Central memory CD8-positive, alpha-beta T cell (primary cell): ENCODE measurements at places on chromosomes 7 and 10.

- DNase-seq: no peak
These were observed 2.3 kb downstream of the DDIT4 start for GRCh38 chr10:72276013-72276387.

DNA sequence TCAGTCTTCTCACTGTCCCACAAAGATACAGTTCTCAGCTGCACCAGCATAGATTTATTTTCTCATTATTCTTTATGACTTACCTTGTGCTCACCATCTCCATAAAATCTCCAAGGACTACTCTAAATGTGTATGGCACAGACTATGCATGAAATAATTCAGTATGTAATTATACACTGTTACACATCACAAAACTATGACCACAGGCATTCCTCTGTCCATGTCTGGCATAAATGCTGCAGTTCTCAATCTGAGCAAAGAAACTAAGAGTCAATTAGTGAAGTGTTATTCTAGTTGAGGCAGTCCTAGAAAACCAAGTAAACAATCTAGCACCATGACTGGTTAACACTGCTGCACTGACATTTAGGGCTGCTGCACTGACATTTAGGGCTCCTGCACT lies 2.7 kb downstream of the CYCS start:
- no peak for DNase-seq

DNA sequence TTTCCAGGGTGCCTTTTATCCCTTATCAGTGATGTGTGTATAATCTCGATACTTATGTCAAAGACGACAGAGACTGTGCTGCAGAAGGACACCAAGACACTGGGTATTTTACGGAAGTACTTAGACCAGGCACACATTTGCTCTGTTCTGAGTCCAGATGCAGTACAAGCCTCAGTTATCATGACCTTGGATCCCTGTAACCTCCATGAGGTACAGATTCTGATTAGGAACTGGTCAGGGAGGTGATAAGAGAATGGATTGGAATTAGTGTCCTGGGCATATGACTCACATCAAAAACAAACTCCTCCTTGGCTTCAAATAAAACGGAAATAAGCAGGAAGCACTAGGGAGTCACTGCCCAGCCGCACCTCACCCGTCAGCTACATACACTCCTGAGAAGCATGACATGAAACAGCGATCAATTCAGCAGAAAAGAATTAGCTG lies 146.5 kb downstream of the SFMBT2 start:
- DNase-seq: no peak

GRCh38 chr10:13750299-13751190 lies 163.8 kb downstream of the PRPF18 start:
- DNase-seq: no peak

DNA sequence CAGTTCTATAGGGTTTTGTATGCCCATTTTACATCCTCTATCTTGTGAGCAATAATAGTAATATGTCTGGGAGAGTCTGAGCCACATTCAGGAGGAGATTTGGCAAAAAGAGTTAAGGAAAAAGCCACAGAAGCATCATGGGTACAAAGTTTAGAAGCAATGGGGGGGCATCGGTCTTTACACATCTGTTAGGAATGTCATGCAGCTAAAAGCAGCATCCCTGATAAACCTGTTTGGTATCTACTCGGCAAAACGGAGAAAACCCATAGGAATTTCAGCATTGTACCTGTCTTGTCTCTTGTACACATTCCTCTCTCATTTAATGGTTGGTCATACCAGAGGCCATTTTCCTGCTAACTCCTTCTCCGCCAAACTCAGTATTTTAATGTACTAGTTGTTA lies 12.5 kb upstream of the HERPUD2 start:
- DNase-seq: no peak

DNA sequence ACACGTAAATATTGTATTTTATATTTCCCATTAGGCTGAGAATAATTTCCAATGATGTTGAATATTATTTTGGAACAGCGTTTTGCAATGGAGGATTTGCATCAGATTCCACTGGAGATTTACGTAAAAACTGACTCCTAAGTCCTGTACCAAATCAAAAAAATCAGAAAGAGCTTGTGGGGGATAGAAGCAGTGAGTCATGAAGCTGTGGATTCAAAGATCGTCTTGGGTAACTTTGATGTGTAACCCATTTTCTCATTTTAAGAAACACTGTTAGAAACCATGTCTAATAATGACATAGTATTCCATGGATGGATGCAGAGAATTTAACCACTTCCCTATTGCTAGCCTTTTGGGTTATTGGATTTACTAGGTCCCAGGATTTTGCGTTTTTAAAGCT lies 158.6 kb downstream of the INHBA start:
- DNase-seq: no peak

GRCh38 chr7:11315666-11316258 lies 342.1 kb downstream of the PHF14 start:
- DNase-seq: no peak

- no peak for DNase-seq
These were observed 6.1 kb downstream of the NAMPT start for GRCh38 chr7:106278695-106279094.

- no peak for DNase-seq
These were observed 29.2 kb downstream of the PRR15 start for GRCh38 chr7:29592866-29593265.

DNA sequence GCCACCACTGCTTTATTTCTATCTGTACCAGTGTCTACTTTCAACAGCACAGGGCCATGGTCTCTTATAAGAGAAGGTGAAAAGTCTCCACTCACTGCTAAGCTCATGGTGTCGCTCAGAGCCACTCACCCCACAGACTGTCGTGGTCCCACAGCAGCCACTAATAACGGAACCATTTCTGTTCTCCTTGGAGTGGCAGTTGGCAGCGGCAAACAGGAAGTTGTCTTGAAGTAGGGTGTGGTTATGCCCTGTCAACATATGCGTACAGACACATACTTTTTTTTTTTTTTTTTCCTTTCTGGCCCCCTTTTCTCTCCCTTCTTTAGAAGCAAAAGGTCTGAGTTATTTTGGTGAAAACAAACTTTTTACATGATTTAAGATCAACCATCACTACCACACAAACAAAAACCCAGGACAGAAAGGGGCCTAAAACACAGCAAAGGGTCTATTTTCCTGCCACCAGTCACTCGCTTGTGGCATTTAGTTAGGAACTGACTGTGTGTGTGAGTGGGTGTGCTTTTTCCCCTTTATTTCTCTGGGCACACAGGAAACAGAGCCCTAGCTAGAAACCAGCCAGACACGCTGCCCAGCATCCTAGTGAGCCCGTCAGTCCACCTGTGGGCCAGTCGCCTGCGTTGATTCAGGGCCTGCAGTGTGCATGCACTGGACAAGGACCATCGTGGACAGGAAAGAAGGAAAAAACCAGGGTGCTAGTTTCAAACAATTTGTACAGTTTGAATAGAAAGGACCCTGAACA lies 96.7 kb upstream of the EFCAB10 start:
- peak; percentile 66 for DNase-seq

GRCh38 chr7:70390251-70390650 lies 741.7 kb upstream of the GALNT17 start:
- no peak for DNase-seq

DNA sequence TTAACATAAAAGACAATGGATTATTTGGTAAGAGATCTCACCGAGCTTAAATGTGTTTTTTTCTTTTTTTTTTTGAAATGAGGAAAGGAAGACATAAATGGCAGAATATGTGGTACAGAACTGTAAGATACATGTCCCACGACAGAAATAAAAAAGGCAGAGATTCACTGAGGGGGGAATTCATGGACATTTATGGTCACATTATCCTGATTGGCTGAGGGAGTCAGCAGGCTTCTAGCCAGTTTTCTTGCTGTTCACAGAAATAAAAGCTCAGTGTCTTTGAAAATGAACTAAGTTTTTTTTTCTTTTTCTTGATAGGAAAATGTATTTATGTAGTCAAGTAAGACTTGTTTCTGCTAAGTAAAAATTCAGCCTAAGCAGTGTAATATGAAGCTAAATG lies 8.2 kb upstream of the FAS start:
- no peak for DNase-seq

DNA sequence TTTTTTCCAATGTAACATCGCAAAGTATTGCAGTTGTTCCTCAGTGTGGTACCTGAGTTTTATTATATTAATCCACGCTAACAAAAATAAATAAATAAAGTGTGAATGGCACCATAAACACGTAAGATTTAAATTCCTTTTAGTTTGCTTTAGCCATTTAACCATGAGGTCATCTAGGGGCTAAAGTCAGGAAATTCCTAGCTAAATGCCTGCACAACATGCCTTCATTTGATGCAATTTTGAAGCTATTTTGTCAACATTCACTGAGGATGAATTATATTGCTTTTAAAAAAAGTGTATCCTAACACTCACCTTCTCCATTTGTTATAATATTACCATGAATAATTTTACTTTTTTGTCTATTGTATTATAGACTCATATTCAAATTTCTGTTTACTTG lies 714.4 kb downstream of the GATA3 start:
- DNase-seq: no peak

GRCh38 chr7:33981671-33982424 lies 76.5 kb downstream of the BMPER start:
- no peak for DNase-seq

DNA sequence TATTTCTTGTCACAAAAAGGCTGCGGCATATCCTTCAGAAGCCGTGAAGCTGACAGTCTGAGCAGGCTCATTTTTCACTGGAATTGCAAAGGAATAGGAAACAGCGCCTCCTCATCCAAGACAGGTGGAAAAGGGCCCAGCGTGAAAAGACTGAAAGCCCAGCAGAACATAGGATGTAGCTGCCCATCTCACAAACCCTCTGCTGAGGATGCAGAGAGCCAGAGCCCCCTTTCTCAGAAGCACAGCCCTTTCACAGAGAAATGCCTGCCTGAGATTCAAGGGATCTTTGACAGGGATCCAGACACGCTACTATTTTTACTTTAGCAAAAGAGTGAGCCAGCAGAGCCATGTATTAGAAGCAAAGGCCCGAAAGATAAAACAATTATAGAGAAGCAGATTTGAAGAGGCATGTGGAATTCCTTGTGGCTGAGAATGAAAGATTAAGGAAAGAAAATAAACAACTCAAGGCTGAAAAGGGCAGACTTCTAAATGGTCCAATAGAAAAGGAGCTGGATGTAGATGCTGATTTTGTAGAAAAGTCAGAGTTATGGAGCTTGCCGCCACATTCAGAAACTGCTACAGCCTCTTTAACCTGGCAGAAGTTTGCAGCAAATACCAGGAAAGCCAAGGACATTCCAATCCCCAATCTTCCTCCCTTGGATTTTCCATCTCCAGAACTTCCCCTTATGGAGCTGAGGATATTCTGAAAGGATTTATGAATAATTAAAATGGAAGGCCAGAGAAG lies 36.9 kb downstream of the GDI2 start:
- DNase-seq: no peak

DNA sequence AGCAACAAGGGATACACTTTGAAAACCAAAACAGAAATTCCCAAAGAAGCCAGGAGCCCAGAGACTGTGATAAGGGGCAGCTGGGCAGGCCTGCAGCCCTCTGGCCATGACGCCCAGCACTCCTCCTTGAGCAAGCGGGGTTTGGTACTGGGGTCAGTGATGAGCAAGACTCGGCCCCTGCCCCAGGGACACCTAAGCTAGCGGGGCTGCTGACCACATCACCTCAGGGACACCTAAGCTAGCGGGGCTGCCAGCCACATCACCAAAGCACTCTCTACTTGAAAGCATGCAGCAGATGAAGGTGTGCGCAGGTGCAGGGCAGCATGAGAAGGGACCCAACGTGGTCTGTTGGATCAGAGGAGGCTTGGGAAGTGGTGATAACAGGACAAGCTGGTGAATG lies 108.0 kb upstream of the PPP2R2D start:
- no peak for DNase-seq

DNA sequence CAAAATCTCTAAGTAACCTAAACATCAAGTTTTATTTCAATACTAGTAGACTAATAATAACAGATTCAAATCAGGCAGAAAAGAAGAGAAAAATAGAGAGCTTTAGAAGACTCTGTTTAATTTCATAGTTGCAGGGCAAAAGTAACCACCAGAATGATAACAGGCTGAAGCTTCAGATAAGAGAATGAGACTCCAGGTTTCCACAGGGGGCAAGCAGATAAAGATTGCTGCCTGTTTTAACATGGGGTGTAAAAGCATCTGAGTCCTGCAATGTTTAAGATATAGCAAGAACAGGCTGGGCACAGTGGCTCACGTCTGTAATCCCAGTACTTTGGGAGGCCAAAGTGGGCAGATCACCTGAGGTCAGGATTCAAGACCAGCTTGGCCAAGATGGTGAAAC lies 11.0 kb downstream of the CROT start:
- DNase-seq: no peak

DNA sequence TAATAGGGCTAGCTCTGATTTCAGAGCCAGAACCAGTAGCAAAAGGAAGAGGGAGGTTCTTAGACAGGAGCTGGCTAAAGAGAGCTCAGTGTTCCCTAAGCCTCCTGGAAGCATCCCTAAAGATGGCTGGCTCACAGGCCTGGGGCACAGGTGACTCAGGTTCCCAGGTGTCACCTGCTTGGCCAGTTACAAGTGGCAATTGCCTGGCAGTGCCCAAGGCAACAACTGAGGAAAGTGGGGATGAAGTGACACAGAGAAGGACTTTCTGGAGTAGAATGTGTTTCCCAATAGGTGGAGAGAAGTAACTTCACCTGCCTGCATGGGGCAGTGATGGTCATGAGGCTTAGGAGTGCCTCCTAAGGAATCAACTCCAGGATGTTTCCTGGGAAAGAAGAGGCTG lies 66.5 kb upstream of the EEPD1 start:
- no peak for DNase-seq

DNA sequence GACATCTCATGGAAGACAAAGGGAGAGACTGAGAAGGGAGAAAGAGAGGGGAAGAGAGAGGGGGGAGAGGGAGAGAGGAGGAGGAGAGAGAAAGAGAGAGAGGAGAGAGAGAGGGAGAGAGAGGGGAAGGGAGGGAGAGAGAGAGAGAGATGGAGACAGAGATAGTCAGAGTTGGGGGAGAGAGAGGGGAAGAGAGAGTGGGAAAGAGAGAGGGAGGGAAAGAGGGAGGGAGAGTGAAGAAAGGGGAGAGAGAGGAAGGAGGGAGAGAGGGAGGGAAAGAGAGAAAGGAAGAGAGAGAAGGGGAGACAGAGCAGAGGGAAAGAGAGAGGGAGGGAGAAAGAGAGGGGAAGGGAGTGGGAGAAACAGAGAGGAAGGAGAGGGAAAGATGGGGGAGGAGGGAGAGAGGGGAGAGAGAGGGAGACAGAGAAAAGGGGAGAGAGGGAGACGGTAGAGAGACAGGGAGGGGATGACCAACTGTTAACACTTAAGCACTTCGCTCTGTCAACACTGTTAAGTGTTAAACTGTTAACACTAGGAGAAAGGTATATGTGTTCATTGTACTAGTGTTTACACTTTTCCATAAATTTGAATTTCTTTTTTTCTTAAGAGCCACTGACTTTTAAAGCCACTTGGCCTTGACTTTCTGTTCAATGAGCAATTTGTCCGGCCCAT lies 21.8 kb upstream of the SDK1 start:
- DNase-seq: no peak
